ENCODE measurements at places on chromosomes 6 and 20.
A peak's percentile ranks its signal among the peaks of the same experiment; 100 is the strongest.

GRCh38 chr6:148112851-148113319 is 229.8 kb upstream of the SASH1 start:
- no peak for DNase-seq

- DNase-seq = peak; percentile 61
Measured at GRCh38 chr6:2970753-2971419, 481 bp downstream of the SERPINB6 start.

- no peak for DNase-seq
Measured at GRCh38 chr6:122289762-122290539, 109.5 kb upstream of the HSF2 start.

DNA sequence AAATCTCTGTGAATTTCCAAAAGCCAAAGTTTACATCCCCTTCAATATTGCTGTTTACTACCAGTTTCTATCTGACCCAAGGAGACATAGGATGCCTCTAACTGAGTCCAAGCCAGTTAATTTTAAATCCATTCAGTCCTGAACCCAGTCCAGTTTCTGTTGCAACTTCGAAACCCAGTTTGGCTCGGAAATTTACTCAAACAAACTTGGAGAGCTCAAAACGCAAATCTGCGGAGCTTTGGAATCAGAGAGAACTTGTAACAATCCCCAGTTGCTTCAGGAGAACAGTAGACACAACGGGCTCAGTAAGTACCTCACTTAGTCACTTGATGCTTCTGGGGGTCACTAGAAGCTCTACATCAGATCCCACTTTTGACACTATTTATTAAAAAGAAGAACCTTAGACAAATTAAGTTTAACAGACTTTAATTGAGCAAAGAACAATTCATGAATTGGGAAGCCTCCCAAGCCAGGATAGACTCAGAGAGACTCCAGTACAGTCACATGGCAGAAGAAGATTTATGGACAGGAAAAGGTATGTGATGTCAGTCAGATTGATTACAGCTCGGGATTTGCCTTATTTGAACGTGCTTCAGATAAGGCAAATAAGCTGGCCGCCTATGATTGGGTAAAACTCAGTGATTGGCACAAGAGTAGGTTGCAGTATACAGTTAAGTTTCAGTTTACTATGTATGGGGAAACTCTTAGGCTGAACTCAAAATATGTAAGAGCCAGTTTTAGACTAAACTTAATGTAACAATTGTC is 118.0 kb downstream of the RFPL4B start:
- DNase-seq = peak; percentile 50

DNA sequence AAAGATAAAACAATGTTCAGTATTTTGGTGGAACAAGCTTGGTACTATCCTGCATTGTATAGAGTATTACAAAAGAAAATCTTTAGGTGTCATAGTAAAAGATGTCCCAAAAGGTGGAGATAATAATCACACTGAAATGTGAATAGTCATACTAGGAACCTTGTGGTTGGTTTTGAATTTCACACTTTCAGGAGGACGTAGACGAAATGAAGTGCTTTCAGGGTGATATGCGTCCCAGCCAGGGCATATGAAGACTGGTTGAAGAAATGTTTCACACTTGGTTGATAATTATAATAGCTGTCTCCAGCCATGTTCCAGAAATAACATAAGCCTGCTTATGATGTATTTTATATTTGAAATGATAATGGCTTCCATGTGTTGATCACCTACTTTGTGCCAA is 60.4 kb downstream of the SCAND1 start:
- no peak for DNase-seq

DNA sequence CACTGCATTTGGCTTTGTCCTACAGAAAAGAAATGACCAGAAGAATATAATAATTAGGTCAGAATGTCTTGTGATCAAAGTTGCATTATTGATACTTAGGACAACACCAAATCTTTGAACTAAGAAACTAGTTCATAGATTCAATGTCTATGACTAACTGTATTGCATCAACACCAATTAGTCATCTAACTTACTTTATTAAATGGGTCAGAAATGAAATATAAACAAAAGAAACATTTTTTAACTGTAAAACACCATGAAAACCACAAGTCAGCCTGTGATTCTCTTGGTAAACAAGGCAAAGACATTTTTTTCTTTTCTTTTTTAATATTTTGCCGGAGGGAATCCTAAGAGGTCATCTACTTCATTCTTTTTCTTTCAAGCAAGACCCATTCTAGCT is 114.1 kb upstream of the HDDC2 start:
- DNase-seq = no peak

- no peak for DNase-seq
Measured at GRCh38 chr6:113039005-113039404, 691.9 kb downstream of the RFPL4B start.

DNA sequence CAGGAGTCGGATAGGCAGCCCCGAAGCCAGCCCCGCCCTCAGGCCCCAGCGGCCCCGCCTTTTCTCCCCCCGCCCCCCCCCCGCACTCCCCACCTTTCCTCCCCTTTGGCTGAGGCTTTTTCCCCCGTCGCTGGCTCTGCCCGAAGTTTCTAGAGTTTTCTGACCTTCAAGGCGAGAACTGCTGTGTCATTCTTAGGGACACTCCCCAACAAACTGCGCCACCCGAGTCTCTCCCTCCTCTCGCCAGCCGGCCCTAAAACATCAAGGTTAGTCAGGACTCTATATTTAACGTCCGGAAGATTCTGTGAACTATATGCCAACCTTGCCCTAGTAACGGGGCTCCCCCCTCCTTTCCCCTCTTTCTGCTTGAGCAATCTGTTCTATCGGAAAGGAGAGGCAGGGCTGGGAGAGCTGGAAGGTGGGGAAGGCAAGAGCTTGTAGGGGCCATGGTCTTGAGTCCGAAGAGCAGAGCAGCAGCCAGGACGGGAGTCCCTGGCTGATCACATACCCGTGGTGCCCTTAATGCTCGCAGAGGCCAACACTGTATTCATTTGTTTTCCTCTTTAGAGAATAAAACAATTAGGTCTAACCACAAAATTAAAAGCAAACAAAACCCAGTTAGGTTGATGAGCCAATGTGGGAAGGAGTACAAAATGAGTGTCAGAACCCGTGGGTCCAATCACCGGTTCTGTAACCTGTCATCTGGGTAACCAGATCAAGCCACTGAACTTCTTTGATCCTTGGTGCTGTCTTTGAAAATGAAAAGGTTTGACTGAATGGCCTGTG is 5.3 kb upstream of the HSPA1B start:
- peak; percentile 61 for DNase-seq

- no peak for DNase-seq
Measured at GRCh38 chr6:157215717-157216116, 107.6 kb downstream of the TMEM242 start.

- DNase-seq = peak; percentile 12
Measured at GRCh38 chr6:111096246-111096645, 8.9 kb downstream of the SLC16A10 start.

GRCh38 chr6:99802396-99803031 is 191.5 kb downstream of the MCHR2 start:
- no peak for DNase-seq

GRCh38 chr6:166267526-166267925 is 40.7 kb downstream of the PRR18 start:
- DNase-seq = no peak

DNA sequence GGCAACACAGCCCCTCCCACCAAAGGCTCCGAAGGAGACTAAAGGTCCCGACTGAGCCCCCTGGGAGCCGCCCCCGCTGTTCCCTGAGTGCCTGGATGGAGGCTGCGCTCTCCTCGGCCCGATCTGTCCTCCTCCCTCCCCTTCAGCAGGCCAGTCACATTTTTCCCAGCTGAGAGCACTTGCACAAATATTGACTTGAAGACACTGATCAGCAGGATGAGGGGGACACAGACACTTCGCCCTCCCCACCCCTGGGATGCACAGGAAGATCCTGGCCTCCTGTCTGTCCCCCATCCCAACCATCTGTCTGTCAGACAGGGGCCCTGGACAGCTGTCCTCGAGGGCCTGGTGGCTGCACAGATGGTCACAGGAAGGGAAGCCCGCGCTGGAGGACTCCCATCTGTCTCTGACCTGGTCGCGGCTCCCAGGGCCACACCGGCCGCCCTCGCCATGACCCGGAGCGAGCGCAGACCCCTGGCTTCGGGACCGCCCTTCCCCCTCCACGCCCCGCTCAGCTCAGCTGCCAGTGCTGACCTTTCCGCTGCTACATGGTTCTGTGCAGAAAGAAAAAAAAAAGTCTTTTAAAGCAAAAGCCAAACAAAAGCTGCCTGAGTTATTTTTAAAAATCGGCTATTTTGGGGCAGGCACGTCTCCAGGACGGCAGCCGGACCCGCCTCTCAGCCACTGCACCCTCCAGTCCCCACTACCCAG is 11.1 kb downstream of the LAMA5 start:
- DNase-seq = no peak

DNA sequence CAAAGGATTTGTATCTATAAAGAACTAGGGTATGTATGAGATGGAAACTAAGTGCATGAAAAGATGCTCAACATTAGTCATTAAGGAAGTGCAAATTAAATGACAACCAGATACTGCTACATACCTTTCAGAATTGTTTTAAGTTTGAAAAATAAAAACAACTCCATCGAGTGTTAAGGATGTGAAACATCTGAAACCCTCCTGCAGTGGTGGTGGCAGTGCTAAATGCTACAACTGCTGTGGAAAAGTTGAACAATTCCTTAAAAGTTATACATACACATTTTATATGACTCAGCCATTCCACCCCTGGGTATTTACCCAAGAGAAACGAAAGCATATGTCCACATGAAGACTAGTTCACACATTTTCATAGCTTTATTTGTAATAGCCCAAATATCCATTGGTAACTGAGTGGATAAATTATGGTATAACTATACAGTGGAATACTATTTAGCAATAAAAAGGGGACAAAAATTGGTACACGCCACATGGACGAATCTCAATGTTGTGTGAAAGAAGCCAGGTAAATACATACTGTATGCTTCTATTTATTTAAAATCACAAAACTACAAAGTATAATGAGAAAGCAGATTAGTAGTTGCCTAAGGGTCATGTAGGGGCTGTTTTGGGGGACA is 10.6 kb downstream of the ARMH2 start:
- no peak for DNase-seq

- DNase-seq = no peak
Measured at GRCh38 chr6:109087661-109088264, 6.9 kb downstream of the SESN1 start.

- peak; percentile 38 for DNase-seq
Measured at GRCh38 chr20:32792316-32792715, 27.4 kb upstream of the MAPRE1 start.

DNA sequence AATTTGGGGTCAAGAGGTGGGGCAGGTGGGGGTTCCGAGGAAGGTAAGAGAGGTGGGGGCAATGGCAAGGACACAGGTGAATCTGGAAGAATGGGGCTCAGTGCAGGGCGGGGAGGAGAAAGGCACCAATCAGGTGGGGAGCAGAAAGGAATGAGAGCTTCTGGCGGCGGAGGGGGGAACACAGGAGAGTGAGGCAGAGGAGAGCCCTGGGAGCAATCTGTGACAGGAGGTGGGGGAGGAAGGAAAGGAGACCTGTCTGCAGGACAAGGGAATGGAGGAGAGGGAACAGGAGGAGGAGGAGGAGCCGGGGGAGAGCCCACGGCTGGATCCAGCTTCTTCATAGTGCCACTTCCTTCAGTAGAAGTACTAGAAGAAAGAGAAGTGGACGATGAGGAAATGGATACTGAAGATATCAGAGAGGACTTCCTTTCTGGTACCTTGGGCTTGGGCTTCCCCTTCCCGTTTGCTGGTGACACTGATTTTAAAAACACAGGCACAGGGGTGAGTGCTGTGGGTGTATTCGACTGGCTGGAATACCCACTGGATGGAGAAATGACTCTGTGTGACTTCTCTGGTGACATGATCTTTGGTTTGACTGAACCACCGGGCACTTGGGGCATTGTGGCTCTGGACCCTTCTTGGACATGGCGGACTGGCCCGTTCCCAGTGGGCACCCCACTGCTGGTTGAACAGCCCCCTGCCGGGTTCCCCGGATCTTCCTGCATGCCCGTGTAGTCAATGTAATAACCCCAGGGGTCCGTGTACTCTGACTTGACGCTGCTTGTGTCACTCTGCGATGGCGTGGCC is 27.4 kb downstream of the HEBP2 start:
- no peak for DNase-seq

GRCh38 chr6:10386220-10386619 is 28.7 kb downstream of the TFAP2A start:
- no peak for DNase-seq

- no peak for DNase-seq
Measured at GRCh38 chr20:54215157-54215789, 7.4 kb downstream of the PFDN4 start.

Measured in NCI-H226 (cell line).